ENCODE measurements at places on chromosomes 1 and 21. TPM values are rescaled to one million over a fixed set of nuclear protein-coding genes. Genes with fewer than 3 reads are reported as not detected.

DNA sequence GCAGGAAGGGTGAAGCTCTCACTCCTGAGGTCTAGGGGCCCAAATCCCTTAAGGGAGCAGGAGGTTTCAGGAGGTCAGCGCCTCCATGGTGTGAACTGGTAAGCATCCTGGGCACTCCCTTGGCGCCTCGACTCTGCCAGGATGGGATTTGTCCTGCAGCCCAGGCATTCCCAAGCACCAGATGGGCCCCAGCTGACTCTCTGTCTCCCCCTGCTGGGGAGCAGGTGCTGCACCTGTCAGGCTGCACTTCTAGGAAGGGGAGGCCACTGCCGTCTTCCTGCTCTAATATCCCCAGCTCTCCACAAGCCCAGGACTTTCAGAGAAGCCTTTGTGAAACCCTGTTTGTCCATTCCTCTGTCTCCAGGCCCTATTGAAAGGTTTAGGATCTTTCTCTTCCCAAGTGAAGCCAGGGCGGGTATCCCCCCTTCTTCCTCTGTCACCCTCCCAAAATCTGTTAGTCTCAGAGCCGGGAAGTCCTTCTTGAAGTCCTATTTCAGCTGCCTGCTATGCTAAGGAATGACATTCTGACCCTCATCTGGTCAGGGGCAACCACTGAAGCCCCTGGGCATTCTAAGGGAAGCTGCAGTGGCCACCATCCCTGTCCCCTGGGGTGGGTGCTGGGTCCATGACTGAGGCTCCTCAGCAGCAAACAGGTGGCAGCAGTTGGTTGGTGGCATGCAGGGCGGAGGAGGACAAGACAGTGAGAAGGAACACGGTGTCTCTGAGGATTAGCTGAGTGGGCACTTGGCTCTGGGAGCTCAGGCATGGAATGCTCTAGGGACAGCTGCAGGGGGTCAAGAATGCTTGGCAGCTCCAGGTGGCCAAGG lies 3.2 kb downstream of the MYBPH start:
- peak; percentile 75 for DNase-seq

GRCh38 chr1:181359012-181359411 lies 124.3 kb upstream of the CACNA1E start:
- no peak for DNase-seq

DNA sequence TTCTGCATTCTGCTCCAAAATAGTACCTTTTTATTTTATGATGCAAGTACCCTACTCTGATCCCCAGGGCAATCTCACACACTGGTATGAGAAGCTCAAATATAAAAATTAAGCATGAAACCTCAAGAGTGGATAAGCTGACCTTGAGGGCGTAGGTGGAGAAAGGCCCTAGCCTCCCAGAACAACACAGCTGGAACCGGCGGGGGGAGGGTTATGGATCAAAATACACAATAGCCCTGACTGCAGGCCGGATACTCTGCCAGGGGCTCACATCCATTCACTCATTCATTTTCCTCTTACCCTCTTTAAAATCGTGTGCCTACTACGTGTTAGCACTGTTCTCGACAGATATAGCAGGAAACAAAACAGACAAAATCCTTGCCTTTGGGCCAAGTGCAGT lies 32.8 kb upstream of the ECE1 start:
- no peak for DNase-seq

DNA sequence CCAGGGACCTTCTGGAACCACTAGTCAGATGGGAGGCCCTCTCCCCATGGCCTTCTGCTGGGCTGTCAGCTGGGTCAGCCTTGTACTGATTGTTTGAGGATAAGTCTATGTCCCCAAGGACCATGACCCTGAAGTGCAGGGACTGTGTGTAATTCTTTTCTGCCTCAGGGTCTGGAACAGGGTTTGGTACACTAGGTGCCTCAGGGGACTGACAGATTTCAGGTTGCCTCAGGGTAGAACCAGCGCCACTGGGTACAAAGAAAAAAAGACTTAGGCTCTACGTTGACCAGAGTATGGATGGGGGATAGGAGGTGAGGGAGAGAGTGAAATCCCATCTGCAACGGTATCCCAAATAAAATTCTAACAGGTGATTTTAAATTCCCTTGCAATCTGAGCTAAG lies 3.0 kb downstream of the KDF1 start:
- no peak for DNase-seq

- peak; percentile 32 for DNase-seq
Observed at GRCh38 chr21:42097860-42098454, 26.8 kb downstream of the UMODL1 start.

GRCh38 chr21:42349420-42350317 lies 1.1 kb downstream of the TFF2 start:
- DNase-seq = no peak

DNA sequence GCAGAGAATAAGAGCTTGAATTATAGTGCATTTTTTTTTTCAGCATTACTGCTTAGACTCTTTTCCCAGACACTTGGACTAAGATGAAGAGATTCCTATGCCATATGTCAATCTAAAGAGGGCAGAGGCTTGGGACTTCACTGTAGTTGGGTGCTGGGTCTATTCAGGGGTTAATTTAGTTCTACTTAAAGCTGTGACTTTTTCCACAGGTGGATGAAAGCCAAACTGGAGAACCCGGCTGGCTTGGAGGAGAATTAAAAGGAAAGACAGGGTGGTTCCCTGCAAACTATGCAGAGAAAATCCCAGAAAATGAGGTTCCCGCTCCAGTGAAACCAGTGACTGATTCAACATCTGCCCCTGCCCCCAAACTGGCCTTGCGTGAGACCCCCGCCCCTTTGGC lies 104.8 kb downstream of the ATP5PO start:
- no peak for DNase-seq

GRCh38 chr1:90716552-90717355 lies at the start of gene BARHL2:
TSS of gene BARHL2 (minus strand) at chr1:90717302. CDS start at chr1:90717195, 107 bp downstream.
- peak; percentile 17 for DNase-seq

- no peak for DNase-seq
Observed at GRCh38 chr1:26645734-26646133, 50.1 kb upstream of the ARID1A start.

DNA sequence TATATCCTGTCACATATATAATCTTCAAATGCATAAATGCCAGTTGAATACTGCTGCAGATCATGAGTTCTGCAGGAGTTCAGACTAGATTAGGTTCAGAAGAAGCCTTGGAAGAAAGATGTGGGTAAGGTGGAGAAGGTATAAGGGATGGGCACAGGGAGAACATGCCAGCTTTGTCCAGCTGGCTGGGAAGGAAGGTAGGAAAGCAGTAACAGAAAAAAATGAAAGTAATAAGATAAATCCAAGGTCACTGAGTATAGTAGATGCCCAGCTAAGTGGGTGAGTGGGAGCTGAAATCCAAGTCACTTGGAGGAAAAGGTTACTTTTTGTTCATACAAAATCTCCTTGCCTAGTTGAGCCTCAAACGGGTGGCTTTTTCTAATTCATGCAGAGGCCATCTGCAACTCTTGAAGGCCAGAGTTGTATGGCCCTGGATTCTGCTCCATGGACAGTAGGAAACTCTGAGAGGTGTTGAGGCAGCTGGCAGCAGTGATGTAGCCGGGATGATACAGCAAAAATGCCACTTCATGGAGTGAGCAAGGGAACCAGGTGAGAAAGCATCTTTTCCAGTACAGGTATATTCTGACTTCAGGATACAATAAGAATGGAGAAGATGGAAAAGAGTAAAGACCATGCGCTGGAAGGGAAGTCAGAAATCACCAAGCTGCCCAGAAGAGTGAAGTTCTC lies 3.4 kb downstream of the RCSD1 start:
- DNase-seq = no peak

- no peak for DNase-seq
Observed at GRCh38 chr1:177413982-177414596, 243.3 kb downstream of the BRINP2 start.

GRCh38 chr1:112263453-112263852 lies 132.6 kb upstream of the CTTNBP2NL start:
- DNase-seq = no peak

GRCh38 chr21:42819861-42820615 lies 59.3 kb downstream of the WDR4 start:
- DNase-seq = no peak

DNA sequence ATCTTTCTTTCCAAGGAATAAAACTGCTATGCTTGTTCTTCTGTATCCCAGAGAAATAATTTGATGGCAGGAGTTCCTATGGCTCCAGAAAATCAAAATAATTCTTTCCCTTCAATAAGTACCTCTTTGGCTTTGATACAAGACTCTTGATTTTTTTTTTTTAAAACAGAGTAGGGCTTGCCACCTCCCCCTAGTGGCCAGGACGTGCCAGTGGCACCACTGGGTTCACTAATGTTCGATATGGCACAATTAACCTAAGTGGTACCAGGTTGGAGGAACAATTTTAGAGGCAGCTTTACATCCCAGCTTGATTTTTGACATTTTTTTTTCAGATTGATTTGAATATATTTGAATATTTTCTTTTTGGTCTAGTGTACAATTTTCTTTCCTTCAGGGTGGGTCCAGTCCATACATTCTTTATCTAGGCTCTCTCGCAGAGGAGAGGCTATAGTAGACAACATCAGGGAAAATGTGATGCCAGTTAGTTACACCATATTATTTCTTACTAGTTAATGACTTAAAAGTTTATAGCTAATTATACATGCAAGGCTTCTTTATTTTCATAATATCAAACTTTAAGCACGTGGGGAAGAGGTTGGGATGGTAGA lies 330.9 kb downstream of the S1PR1 start:
- peak; percentile 68 for DNase-seq

DNA sequence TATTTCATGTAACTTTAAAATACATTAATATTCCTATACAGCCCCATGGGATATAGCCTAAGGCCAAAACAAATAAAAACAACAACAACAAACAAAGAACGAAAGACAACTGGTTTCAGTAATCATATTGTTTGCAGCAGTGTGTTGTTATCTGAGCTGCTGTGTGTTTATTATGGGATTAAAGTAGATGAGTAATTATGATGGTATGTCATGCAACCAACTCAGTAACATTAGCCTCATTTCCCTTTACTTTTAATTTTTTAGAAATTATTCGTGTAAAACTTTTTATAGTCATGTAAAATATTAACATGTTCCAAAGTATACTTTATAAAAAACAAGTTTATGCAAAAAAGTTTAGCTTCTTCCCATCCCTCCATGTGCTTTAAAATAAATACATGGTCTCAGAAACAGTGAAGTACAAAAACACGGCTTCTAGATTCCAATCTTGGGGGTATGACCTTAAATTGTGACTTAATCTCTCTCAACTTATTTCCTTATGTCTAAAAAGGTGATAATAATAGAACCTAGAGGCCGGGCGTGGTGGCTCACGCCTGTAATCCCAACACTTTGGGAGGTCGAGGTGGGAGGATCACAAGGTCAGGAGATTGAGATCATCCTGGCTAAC lies 176.1 kb downstream of the SLC45A1 start:
- DNase-seq = no peak

DNA sequence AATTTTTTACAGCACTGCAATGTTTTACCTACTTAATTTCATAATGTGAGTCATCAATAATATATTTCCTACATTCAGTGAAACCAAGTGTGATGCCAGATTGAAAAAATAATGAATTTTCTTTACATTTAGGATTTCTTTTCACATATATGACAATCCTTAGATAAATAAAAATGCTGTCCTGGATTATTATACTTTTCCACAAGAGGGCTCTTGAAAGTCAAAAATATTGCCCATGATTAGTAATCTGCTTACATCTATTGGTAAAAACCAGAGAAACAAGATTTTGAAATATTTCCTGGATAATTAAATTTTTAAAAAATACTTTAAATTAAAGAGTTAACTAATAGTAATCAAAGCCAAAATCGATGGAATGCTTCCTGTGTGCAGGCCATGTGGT lies 86.8 kb upstream of the PLPPR4 start:
- no peak for DNase-seq

GRCh38 chr1:167934426-167935215 lies 1.9 kb upstream of the DCAF6 start:
- DNase-seq = no peak

DNA sequence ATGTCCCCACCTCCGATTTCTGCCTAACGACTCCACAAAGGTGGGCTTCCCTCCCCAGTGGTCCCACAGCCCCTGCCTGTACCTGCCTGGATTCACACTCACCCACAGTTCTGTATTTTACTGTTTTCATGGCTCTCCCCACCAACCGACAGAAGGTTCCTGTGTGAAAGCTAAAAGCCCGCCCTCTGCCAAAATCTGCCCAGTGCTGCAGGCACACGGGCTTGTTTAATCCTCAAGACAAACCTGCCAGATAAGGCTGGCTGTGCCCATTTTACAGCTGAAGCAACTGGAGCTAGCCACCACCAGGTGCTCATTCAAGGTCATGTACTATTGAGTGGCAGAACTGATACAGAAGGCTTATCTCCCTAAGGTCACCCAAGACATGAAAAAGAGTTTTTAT lies 114.5 kb downstream of the HIVEP3 start:
- DNase-seq = peak; percentile 61

DNA sequence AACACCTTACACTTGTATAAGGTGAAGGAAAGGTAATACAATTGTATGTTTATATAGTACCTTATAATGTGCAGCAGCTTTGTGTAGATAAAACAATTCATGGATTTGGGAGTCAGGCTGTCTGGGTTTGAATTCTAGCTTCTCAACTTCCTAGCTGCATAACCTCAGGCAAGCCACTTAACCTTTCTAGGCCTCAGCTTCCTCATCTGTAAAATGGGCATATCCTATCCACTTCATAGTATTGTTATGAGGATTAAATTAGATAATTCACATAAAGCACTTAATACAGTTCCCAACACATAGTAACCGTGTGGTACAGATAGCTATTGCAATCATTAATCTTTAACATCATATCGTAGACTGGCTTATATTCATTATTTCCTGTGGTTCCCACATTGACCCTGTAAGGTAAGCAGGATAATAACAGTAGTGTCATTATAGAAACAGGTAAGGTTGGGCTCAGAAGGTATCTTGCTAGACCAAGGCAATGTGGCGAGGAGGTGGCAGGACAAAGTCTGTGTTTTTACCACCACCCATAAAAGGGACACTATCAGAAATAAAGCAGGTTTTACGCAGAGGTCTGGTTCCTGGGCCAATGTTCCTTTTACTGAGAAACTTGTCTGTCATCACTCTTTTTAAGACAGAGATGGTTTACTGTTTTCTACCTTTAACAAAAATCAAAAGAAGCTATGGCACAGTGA lies 334.1 kb downstream of the RRAGC start:
- DNase-seq = no peak

IL20 gene
- not detected for total RNA-seq

LCE2C gene
- not detected for total RNA-seq

FCRL5 gene
- total RNA-seq = not detected

LMOD1 gene
- total RNA-seq = not detected

PRAMEF4 gene
- not detected for total RNA-seq

ACTL8 gene
- total RNA-seq = not detected

KIRREL1 gene
- 0.21 TPM for total RNA-seq

C1orf185 gene
- not detected for total RNA-seq

S100A7A gene
- not detected for total RNA-seq

VASH2 gene
- total RNA-seq = 0.53 TPM

FCN3 gene
- total RNA-seq = not detected

RUNX3 gene
- total RNA-seq = 167 TPM

SLC26A9 gene
- not detected for total RNA-seq

GABRD gene
- not detected for total RNA-seq

Data from activated CD4-positive, alpha-beta T cell treated with anti-CD3 and anti-CD28 coated beads for 36 hours (primary cell).